ENCODE measurements at places on chromosomes 5 and 9.

- DNase-seq, result peak; percentile 7
Measured at GRCh38 chr9:109497226-109498153, 617 bp downstream of the PTPN3 start.

GRCh38 chr5:79793722-79794121 lies 104.1 kb downstream of the CMYA5 start:
- no peak for DNase-seq

DNA sequence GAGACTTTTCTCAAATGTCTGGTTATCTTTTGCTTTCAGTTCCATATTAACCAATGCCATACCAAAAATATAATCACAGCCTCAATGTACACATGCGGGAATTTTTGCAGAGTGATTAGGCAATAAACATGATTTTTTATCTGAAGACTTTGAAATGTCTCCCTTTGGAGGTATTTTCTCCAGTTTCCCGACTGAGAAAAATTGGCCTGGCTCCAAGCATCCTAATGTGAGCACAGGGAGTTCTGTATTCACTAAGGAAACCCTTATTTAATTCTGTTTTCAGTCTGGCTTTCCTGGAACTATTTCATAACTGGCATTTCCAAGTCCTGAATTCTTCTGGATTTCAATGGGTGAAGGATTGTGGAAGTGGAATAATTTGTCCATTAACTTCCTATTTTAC lies 8.5 kb downstream of the HCN1 start:
- DNase-seq, result no peak

DNA sequence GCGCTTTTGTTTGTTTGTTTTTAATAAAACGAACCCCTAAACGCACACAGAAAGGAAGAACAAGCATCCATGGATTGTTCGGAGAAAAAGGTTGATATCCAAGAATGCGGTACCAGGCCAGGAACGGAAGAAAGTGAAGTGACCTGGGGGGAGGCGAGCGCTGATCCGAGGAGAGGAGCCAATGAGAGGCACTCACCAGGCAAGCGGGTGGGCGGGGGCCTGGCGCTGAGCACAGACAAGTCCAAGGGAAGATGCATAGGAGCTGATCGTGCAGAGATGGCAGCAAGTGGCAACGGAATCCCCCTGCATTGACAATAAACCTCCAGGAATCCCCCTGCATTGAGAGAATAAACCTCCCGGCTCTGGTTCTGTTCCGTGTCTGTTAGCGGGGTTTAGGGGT lies 8.4 kb downstream of the OBP2B start:
- DNase-seq, result no peak

- DNase-seq, result no peak
Measured at GRCh38 chr9:124020520-124021384, 9.2 kb downstream of the LHX2 start.

- DNase-seq, result no peak
Measured at GRCh38 chr5:76388236-76388635, 14.8 kb upstream of the IQGAP2 start.

GRCh38 chr9:2610985-2611384 lies 10.6 kb upstream of the VLDLR start:
- DNase-seq, result peak; percentile 74

DNA sequence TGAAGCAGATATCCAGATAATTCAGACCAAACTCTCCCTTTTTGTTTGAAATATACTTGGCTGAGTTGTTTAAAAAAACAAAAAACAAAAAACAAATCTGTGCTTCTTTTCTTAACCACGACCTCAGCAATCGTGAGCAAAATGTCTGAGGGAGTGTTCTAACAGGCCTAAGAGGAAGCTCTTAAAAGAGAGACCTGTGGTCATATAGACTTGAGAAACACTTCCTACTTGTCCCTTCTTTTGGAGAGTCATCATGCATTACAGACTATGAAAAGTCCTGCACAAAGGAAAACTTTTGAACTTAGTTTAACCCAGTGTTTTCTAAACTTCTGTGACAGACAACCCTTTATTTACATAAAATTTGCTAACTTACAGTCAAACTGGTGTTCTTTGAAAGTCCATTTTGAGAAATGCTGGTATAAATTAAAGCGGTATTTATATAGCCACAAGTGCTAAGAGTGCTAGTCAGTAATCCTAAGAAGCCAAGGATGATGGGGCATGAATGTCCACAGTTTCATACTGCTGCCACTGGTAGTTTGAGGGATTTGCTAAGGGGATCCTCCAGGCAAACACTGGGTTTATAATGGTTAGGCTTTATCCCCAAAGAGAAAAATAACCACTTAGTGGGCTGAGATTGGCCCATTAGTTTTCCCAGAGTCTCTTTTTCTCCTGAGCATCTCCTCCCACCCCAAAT lies 199.8 kb downstream of the LRRC70 start:
- no peak for DNase-seq

DNA sequence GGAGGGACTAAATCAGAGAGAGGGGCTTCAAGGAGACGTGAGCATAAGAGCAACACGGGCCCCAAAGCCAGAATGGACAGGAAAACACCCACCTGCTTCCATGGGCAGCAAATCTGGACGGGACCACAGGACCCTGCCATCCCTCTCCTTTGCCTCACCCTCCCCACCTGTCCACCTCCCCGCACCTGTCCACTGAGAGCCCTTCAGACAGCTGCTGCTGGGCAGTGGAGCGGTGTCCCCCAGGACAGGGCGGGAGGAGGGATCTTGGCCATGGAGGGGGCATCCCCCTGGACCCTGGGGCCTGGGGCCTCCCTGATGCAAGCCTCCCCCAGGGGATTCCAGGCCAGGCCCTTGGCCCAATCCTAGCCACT lies 2.6 kb downstream of the CCDC183 start:
- DNase-seq, result no peak

DNA sequence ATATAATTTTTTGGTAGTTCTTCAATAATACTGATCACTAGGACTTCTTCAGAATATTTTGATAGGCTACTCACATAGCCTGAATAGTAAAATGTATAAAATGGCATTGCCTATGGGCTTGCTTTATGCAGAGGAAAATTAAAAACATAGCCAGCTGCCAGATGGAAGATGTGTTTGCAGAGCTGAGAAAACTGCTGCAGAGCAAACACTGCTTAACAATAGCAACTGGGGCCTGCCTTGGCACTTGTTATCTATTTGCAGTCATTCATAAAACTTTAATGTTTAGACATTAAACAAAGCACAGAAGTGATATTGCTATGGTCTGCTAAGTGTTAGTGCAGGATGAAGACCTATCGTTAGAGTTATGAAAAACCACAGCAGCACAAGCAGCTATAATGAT lies 151.5 kb upstream of the SMC2 start:
- DNase-seq, result no peak

GRCh38 chr9:124010303-124010664 lies 1.3 kb upstream of the LHX2 start:
- no peak for DNase-seq

DNA sequence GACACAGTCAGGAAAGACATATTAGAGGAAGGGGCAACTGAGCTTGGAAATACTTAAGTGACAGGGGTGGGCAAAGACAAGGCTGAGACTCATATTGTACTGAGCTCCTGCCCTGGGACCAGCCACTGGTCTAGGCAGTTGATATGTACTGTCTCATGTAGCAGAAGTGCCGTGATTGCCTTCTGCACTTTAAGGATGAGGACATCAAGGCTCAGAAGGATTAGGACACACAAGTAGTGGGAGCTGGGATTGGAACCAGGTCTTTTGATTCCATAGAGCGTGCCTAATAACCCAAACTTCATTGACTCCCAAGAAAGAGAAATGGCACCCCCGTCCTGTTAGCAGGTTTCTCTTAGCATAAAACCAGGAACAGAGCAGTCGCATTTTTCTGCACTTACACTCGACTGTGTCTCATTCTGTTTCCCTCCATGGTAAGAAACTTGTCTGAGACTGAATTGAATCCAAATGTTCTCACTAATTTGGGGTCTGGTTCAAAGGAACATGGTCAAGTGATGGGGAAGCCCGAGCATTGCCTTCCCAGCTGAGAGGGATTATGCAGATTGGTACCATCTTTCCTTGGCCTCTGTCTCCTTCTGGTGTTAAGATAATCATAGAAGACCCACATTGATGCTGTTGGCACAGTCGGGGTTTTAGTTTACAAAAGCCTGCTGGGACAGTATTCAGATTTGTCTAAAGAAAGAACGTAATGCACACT lies 70.4 kb downstream of the ANGPTL2 start:
- no peak for DNase-seq

DNA sequence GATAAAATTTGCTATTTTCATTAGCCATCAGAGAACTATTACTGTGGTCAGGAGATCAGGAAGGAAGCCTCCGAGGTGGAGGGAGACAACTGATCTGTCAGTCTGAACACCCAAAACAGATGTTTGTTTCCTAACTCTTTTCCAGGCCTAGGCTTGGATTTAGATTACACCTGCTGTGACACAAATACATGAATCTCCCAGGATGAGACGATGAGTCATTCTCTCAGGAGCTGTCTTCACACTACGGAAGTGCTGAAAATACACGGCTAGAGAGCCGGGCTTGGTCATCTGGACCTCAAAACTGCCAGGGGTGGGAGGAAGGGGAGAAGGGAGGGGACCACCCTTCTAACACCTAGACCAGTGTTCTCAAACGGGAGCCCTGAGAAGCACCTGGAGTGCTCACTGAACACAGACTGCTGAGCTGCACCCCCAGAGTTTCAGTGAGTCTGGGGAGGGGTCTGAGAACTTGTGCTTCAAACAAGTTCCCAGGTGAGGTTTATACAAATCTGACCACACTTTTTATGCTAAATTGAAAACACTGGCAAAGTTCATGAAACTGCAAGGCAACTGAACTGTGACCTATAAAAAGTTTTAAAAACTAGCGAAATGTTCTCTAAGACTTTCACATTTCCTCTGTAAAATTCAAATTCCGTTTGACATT lies 80.3 kb upstream of the EQTN start:
- peak; percentile 42 for DNase-seq

DNA sequence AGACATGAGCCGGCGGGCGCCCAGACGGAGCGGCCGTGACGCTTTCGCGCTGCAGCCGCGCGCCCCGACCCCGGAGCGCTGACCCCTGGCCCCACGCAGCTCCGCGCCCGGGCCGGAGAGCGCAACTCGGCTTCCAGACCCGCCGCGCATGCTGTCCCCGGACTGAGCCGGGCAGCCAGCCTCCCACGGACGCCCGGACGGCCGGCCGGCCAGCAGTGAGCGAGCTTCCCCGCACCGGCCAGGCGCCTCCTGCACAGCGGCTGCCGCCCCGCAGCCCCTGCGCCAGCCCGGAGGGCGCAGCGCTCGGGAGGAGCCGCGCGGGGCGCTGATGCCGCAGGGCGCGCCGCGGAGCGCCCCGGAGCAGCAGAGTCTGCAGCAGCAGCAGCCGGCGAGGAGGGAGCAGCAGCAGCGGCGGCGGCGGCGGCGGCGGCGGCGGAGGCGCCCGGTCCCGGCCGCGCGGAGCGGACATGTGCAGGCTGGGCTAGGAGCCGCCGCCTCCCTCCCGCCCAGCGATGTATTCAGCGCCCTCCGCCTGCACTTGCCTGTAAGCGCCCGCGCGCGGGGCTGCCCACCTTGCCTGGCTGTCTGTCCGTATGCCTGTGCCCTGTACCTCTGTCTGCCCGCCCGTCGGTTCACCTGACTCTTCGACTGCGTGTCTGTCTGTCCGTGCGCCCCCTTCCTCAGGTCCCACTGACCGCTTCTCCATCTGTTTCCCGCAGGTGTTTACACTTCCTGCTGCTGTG lies 412 bp downstream of the FGF18 start:
- DNase-seq, result no peak

GRCh38 chr5:1634337-1634661 lies 110.5 kb upstream of the LPCAT1 start:
- DNase-seq, result no peak

- DNase-seq, result no peak
Measured at GRCh38 chr5:141874262-141874964, 3.8 kb downstream of the PCDH1 start.

DNA sequence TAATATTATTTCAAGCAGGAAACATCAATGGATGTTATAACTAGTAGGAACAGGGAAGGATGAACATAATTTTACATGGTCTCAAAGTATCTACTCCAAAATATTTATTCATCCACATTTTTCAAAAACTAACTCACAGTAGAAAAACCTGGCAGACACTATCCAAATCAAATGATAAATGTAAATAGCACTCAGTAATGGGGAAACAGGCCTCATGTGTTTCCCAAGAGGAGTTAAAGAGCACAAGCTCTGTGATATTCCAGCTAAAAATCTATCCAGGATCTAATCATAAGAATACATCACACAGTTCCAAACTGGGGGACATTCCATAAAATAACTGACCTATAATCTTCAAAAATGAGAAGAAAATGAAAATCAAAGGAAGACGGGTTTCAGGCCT lies 443.1 kb downstream of the ZNF608 start:
- DNase-seq, result peak; percentile 24

DNA sequence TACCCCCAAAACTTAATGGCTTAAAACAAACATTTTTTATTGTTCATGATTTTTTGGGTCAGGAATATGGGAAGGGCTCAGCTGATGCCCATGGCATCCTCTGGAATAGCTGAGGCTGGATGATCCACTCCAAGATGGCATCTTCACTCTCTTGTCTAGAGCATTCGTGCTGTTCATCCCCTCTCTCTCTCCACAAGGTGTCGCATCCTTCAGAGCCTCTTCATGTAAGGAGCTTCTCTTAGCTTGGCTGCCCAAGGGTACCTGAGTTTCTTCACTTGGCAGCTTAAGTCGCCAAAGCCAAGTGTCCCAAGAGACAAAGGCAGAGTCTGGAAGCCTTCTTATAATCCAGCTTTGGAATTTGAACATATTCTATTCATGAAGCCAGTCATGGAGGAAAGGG lies 294.7 kb downstream of the CHSY3 start:
- DNase-seq, result peak; percentile 57

GRCh38 chr5:15440434-15440833 lies 59.5 kb upstream of the FBXL7 start:
- DNase-seq, result no peak

- no peak for DNase-seq
Measured at GRCh38 chr5:157594675-157595459, 19.3 kb upstream of the ADAM19 start.

DNA sequence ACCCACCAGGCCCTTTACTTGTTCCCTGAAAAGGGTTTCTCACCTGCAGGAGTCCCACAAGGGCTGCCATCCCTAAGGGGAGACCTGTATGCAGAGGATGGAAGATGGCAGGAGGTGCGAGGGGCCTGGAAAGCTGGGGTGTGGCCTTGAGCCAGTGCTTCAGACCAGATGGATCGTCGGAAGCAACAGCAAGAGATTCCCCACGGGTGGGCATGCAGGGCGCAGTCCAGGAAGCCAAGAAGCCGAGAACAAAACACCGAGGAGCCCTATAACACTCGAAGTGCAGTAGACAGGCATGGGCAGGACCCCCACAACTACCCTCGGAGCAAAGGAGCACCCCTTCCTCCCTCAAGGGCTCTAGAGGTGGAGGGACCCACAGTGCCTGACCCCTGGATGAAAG lies 24.7 kb upstream of the FRRS1L start:
- DNase-seq, result no peak

GRCh38 chr5:133344266-133344665 lies 268.1 kb downstream of the FSTL4 start:
- no peak for DNase-seq

- no peak for DNase-seq
Measured at GRCh38 chr9:117492476-117492875, 77.6 kb upstream of the ASTN2 start.

DNA sequence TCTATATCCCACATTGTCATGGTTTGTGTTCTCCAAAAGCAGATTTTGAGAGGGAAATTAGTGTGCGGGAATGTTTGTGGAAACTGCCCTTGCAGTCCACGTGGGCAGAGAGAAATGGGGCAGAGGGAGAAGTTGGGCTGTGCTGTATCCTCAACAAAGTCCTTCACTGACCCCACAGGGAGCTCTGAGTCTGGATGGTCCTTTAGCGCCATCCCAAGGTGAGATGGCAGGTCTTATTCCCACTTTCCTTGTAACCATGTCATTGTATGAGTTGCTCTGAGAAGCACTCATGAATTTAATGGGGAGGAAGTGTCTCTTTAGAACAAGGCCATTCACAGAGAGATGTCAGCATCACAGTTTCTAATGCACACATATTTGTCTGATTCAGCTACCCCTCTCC lies 127.1 kb downstream of the ANKRD18B start:
- DNase-seq, result no peak

Measured in amniotic epithelial cell (primary cell).